Activated CD4-positive, CD25-positive, alpha-beta regulatory T cell treated with anti-CD3 and anti-CD28 coated beads, Interleukin-2, amount 50 U/mL, for 16 hours (primary cell): ENCODE measurements at places on chromosomes 4 and X.
A peak's percentile ranks its signal among the peaks of the same experiment; 100 is the strongest.

DNA sequence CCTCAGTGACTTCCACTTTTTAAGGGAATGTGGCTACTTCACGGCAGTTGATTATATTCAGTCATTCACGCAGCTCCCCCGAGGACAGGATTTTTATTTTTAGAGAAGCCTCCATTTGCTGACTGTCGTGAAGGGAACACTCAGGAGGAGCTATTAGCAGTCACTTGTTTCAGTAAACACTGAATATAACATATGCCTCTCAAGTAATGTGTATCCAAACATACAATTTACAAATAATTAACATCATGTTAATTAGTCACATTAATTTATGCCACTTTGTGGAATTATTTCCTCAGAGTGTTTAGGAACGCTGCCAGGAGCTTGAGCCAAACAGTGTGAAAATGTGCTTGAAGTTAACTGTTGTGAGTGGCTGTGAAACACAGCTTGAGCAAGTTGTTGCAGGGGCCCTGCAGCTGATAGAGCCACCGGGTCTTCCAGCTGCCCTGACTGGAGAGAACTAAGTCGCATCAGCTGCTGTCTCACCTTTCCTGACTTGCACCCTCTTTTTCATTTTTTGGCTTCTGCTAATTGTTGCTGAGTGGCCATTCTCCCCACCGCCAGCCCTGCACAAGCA lies 245.6 kb downstream of the LDB2 start:
- no peak for DNase-seq

- DNase-seq, result no peak
Observed at GRCh38 chr4:102120846-102121245, 224.4 kb downstream of the SLC39A8 start.

- DNase-seq, result no peak
Observed at GRCh38 chr4:28481565-28481964, 1620.9 kb downstream of the STIM2 start.

- DNase-seq, result peak; percentile 40
Observed at GRCh38 chr4:7843831-7844593, 95.6 kb downstream of the AFAP1 start.

DNA sequence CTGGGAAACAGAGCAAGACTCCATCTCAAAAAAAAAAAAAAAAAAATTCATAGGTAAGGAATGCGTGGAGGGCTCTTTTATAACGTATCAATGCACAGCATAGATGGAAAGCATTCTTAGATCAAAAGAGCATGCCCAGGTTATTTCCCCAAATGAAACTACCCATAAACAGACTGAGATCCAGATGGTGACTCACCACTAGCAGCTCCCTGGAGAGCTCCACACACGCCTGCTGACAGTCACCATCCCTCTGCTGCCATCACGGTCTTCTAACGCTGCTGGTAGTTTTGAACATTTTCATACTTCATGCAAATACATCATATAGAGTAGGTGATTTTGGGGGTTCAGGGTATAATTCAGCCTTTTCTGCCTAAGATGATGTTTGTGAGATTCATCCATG lies 136.9 kb downstream of the ASMT start:
- no peak for DNase-seq

- DNase-seq, result no peak
Observed at GRCh38 chr4:167232805-167233684, 1.2 kb downstream of the SPOCK3 start.

DNA sequence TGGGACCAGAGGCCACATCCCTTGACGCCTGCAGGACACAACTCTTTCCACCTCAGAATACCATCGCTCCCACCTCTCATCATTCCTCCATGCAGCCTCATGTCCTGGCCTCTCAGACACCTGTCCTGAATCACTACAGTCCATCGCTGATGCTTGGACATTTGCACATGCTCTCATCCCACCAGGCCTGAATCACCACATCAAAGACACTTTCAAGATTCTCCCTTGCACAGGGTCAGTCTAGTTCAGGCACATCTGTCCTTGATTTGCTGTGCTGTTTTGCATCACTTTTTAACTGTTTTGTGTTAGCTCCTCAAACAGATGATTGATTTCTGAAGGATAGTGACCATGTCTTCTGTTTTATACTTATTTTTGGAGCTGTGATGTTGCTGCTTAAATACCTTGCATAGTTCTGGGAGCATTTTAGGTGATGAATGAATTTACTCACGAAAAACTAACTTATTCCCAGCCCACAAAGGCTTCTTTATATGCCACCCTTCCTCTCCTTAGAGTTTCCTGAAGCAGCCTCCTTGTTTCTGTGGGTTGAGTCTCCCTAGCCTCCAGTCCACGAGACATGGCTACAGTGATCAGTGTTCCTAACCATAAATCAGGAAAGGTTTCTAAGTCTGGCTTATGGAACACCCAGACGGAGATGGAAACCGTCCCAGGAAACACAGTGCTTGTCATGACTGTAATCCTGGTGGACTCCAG lies 2.6 kb downstream of the FAM114A1 start:
- DNase-seq, result no peak

DNA sequence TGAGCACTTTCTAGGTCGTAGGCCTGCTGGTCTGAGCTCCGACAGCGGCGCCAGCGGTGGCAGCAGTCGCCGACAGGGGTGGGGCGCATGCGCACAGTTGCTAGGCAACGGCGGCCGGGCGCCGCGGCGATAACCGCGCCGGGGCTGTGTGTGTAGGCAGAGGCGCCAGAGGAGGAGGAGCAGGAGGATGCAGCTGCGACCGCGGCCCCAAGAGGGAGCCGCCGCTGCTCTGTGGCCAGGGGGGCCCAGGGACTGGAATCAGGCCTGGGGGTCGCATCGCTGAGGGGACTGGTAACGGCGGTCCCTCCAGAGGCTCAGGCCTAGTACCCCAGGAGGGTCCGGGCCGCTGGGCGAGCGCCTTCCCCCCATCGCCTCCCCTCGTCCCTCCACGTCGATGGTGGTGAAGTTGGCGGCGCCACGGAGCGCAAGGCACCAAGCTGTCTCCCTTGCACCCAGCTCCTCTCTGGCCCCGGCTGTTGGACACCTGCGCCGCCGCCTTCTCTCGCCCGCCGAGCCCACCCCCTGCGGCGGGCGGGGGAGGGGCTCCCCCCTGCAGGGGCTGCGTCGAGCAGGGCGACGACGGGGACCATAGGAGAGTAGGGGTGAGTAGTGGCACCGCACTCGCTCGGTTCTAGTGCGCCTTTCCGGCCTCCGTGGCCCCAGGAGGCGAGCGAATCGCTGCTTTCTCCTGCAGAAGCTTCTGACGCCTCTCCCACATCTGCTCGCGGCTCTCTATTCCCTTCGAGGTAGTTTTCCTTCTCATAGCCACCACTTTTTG lies 58.6 kb upstream of the ZC4H2 start:
- peak; percentile 43 for DNase-seq

DNA sequence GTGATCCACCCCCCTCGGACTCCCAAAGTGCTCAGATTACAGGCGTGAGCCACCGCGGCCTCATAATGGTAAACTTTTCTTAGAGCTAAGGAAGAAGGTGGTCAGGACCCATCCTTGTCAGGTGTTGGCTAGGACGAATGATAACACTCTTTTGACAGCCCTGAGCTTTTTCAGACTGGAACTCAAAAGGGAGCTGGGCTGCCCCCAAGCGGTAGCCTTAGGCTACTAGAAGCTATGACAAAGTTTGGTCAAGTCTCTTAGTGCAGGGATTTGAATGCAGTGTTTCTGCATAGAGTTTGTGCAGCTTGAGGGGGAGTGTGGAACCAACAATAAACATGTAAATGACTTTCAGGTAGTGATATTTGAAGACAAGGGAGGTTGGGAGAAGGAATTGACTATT lies 11.8 kb upstream of the HSD17B10 start:
- DNase-seq, result no peak

GRCh38 chr4:1260418-1261106 lies 11.6 kb upstream of the CTBP1 start:
- no peak for DNase-seq

DNA sequence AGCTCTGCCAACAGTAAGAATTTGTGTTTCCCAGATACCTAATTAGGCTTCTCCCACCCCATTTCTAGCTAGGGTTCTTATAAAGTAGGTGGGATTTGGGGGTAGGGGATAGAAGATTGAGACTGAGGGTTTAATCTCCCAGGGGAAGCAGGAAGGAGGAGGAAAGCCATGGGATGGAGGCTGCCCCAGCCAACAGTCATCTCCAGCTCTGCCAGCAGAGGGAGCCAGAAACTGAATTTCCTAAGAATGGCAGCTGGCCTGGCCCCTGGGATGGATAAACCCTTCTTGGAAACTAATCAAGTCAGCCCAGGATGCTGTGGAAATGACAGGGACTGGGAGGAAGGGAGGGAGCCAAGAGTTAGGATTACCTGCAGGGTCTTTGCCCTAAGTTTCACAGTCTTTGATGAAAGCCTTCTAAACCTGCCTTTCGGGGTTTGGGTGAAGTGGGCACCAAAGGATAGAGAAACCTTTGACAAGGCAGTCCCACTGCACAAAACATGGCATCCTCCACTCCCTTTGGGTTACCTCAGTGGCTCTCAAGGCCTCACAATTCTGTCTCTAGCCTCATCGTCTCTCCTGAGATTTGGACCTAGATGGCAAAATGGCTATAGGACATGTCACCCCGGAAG lies 6.7 kb upstream of the ERCC6L start:
- DNase-seq, result peak; percentile 10

GRCh38 chr4:73661646-73662119 lies 41.4 kb upstream of the RASSF6 start:
- no peak for DNase-seq

- DNase-seq, result peak; percentile 57
Observed at GRCh38 chr4:121950212-121950679, 1.6 kb downstream of the TRPC3 start.

DNA sequence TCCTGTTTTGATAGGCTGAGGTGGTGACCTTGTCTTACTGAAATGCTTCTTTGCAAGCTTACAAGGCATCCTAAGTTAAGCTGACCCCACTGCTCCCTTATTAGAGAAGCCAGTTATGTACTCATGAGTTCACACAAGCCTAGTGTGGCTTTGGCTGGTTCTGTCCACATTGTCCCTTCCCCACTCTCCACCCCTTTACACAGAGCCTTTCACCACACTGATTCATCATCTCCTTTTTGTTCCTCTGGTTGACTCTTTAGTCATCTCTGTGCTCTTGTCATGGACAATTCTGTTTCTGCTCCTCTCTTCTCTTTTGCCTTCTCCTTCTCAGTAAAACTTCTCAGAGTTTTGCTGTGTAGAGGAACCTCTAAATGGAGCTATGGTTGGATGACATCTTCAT lies 4.9 kb downstream of the CHRNA9 start:
- no peak for DNase-seq

GRCh38 chrX:109537324-109537665 lies 651 bp downstream of the NXT2 start:
- no peak for DNase-seq

DNA sequence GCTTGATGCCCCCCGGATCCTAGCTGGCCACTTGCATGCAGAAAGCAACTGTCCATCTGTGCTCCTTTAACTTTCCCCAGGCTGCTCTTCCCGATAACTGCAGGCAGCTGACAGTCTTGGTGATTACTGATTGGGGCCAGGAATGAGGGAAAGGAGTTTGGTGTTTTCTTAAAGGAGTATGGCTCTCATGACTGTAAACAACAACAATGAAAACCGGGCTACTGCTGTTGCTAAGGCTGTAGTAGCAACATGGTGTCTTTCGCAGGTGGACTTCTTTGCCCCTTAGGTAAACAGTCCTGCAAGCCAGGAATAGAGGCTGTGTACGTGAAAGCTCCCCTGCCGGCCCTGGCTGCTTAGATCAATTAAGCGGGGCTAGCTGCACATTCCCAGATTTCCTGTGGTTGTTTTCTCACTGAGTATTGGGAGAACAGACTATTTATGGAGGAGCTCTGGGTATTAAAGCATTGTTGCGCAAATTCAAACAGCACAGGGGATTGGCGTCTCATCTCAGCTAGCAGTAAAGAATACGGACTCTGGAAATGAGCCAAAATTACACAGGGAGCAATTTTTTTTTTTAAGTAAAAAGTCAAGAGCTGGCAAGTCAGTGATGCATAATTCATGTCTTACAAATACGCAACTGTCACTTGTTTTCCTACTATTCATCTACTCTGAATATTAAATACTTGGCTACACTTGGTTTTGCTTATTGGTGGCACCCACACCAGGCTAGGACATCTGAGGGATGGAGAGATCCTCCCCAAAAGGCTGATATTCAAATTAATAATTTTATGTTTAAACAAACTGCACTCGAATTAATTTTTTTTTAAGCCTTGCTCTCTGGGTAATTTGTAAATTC lies 61.6 kb upstream of the NAP1L5 start:
- no peak for DNase-seq

DNA sequence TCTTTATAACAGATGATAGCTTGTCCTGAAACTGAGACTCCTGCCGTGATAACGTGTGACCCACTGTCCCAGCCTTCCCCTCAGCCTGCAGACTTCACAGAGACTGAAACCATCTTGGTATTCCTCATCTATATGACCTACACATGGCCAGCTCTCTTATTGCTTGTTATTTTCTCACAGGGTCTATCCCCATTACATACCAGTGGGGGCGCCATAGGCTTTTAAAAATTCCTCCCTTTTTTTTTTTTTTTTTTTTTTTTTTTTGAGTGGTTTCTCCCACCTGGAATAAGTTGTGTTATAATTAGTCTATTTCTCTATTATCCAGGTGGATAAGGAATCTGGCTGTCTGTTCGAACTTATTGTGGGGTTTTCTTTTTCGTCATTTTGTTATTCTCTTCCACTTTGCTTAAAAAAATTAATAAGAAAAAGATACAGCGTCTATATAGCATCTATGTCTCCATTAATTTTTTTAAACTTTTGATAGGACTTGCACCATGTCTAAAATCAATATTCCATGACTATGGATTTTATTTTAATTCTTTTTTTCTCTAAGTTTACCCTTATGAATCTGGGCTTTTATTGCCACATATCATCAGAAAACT lies 47.2 kb downstream of the GYG2 start:
- DNase-seq, result no peak

DNA sequence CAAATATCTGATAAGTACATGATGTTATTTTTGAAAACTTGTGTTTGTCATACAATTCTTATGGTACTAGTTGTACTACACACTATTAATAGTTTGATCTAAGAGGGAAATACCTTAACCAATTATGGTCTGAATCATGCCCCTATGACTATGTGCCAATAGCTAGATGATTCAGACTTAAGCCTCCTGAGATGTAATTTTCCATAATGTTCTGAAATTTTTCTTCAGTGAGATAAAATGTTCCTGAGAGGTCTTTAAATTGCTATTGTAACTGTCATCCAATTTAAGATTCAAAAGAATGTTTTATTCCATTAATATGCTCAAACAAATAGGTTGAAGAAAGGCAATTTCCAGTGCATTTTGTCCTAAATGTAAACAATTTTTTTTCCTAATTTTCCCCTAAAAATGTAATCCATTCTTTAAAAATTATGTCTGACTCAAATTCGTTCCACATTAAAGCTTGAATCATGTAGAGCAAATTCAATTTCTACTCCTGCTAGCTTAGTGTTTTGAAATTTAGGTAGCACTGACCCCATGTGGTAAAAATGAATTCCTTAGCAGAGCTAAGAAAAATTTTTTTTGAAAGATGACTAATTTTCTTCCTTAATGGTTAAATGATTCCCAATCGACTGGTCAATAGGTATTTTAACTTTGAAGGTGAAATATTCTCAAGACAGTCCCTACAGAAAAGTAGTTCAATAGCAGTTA lies 49.1 kb downstream of the APOOL start:
- no peak for DNase-seq

GRCh38 chrX:153593811-153594500 lies 5.0 kb downstream of the CCNQ start:
- no peak for DNase-seq
